Astrocyte of the cerebellum (primary cell): ENCODE measurements at places on chromosomes 5 and 9.

- no peak for DNase-seq
Measured at GRCh38 chr5:113614191-113614590, 100.7 kb downstream of the YTHDC2 start.

GRCh38 chr5:88203981-88204750 is 64.5 kb downstream of the TMEM161B start:
- peak; percentile 64 for DNase-seq

GRCh38 chr9:14926941-14927624 is 16.9 kb upstream of the FREM1 start:
- DNase-seq, result no peak

DNA sequence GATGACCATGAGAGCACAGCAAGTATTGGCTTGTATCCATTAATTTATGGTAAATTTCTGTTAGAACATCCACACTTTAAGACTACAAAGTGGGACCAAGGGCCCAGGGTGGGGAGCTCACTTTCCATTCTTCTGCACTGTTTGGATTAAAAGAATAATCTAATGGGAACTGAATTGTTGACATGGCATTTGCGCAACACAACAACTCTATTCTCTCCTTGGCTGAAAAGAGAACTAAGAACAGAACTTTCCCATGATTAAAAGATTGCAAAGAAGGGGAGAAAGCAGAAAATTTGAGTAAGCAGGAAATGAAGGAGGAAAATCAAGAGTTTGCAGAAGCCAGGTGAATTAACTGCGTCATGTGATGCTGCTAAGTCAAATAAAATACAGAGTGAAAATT is 143.4 kb downstream of the HINT1 start:
- no peak for DNase-seq

DNA sequence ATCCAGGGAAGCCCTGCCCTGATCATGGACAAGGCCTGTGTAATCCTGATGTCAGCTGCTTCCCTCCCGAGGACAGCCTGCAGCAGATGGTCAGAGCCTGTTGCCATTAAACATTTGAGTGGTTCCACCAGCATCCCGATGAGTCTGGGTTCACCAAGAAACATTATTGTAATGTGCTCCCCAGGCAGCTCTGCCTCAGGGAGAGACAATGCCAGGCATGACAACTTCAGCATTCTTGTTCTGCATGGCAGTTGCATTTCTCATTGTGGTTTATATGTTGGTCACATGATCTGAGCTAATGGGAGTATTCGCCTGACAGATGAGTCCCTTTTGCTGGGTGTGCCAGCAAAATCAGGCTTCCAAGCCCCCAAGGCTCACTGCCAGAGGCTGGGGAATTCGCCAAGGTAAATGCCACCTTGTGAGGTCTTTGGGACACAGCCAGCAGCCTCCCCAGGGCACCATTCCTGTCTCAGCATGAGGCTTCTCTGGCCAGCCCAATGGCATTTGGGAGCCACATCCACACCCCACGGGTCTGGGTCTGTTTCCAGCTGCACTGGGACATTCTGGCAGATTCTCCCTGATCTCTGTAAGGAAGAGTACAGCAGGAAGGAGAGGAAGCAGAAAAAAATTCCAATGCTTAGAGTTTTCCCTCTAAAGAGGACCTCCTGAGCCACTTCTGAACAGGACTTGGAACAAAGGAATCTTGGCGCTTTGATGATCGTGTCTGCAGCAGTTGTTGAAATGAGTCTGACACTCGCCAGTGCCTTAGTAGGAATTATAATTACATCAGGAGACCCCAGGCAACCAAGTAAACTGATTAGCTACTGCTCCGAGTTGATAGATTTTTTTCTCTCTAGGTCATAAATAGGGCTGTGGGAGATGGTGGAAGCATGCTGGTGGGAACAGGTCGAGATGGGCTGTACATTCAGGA is 18.7 kb downstream of the KCNIP1 start:
- DNase-seq, result peak; percentile 60

- DNase-seq, result no peak
Measured at GRCh38 chr5:23730023-23730422, 222.6 kb downstream of the PRDM9 start.

DNA sequence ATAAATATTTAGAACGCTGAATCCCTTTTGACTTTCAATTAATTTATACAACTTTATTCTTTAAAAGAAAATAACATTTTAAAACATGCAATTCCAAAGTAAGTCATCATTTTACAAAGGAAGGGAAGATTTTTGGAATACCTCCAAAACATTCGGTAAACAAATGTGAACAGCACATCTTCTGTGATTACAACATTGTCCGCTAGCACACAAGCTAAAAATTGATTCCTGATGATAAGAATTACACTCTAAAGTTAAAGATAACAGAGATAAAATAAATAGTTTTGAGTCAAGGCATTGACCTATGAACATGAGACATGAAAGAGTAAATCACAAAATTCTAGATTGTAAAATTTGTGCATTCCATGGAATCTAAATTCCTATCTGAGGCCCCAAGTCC is 56.2 kb upstream of the TRAF1 start:
- no peak for DNase-seq

DNA sequence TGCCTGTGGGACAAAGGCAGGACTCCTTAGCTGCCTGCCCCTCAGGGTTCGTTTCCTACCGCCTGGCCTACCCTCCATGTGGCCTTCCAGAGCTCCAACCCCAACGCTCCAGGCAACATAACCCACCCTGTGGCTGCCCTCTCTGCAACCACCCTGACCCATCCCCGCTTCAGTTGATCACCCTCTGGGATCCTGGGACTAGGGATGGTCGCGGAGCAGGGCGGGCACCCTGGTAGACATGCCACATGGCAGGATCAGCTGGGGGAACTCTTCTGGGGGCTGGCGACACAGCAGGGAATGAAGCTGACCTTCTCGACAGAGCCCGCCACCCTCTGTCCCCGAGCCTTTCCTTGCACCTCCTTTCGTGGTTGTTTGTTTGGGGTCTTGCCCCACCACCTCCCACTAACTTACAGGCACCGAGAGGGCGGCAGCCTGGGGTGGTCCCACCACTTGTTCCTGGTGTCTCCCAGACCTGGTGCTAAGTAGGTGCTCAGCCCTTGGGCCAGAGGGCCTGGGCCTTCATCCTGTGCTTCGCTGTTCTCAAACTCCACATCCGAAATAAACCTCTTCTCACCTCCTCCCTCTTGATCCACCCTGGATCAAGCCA is 243.1 kb downstream of the PBX3 start:
- no peak for DNase-seq

- DNase-seq, result no peak
Measured at GRCh38 chr9:81634915-81635516, 54.3 kb downstream of the TLE1 start.

GRCh38 chr5:3780907-3781306 is 185.3 kb downstream of the IRX1 start:
- no peak for DNase-seq

DNA sequence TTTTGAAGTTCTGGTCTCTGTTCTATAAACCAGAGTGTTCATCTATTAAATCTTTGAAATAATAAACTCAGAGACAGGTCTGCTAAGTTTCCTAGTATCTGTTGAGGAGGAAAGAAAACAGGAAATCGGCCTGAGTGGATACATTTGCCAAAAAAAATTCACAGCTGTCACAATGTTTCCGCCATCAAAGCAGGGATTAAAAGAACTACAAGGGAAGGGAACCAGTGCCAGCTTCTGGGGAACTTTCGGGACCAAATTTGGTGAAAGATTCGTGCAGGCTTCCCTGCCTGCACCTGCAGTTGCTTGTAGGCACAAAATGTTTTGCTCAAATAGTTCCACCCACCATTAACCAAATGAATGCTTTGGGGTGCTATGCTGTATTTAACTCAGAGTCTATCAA is 267.5 kb downstream of the MSX2 start:
- DNase-seq, result no peak

DNA sequence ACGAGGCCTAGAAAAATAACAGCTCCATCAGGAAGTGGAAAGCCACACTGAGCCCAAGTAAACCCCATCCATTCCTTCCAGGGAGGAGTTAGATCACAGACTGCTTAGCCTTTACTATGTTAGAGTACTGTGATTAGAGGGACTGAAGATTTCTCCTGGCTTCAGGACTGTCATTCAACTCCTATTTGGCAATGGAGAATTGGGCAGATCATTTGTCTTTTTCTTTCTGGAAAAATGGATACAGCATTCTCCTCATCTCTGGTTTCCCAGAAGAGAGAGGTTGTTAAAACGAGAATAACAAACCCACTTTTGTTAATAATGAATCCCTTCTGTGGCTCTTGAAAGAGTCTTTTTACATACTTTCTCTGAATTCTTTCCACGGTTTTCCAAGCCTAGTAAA is 150.4 kb downstream of the GABRB2 start:
- DNase-seq, result no peak

DNA sequence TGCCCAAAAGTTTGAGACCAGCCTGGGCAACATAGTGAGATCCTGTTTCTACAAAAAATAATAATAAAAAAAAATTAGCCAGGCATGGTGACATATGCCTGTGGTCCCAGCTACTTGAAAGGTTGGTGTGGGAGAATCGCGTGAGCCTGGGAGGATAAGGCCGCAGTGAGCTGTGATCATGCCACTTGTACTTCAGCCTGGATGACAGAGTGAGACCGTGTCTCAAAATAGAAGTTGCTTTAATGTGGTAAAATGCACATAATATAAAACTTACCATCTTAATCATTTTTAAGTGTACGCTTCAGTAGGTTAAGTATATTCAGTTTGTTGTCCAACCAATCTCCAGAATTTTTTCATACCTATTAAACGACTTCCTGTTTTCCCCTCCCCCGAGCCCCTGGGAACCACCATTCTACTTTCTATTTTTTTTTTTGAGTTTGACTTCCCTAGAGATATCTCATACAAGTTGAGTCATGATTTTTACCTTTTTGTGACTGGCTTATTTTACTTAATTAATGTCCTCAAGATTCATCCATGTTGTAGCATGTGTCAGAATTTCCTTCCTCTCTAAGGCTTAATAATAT is 120.1 kb upstream of the POC5 start:
- DNase-seq, result no peak

DNA sequence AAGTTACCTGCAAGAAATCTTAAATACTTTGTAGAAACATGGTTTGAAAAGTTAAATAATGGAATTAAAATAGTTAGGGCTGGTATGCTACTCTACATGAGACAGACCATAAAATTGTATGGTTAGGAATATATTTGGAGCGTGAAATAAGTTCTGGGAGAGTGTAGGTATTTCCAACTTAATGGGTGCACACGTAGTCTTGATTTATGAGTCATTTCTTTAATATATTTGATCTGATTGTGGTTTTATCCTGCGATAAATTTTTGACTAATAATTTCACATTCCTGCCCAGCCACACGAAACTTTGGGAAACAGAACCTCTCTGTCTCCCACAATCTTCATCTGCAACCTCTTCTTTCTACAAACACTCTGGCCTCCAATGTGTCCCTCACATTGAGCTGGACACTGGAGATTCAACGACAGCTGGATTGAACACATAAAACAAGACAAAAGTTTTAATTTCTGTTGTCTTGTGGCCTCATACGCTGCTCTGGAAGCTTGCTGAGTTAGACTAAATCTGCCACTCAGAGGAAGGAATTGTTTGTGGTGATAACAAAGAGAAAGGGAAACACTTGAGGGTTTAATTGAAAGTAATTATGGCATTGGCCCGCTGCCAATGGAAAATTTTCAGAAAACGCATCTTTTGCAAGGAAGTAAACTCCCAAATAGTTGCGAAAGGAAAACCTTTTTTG is 201.8 kb upstream of the ZNF608 start:
- DNase-seq, result no peak

- no peak for DNase-seq
Measured at GRCh38 chr9:97892421-97892820, 29.9 kb downstream of the TRMO start.

- DNase-seq, result no peak
Measured at GRCh38 chr9:75979362-75979761, 88.9 kb downstream of the PCSK5 start.

DNA sequence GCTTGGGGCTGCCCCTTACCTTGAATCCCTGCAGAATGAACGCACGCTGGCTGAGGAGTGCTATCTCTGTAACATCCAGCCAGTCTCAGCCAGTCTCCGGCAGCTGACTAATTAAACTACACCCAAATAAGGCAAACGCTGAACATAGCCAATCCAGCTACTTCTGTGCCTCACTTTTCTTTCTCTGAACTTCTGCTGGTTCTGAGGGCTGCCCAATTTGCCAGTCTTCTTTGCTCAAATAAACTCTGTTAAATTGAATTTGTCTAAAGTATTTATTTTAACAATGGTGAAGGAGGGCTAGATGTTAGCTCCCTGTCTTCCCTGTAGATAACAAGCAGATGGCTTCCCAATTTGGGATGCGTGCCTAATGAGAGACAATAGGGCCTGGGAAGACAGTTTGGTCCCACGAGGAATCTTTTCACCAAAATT is 154.0 kb upstream of the NFIL3 start:
- DNase-seq, result no peak

DNA sequence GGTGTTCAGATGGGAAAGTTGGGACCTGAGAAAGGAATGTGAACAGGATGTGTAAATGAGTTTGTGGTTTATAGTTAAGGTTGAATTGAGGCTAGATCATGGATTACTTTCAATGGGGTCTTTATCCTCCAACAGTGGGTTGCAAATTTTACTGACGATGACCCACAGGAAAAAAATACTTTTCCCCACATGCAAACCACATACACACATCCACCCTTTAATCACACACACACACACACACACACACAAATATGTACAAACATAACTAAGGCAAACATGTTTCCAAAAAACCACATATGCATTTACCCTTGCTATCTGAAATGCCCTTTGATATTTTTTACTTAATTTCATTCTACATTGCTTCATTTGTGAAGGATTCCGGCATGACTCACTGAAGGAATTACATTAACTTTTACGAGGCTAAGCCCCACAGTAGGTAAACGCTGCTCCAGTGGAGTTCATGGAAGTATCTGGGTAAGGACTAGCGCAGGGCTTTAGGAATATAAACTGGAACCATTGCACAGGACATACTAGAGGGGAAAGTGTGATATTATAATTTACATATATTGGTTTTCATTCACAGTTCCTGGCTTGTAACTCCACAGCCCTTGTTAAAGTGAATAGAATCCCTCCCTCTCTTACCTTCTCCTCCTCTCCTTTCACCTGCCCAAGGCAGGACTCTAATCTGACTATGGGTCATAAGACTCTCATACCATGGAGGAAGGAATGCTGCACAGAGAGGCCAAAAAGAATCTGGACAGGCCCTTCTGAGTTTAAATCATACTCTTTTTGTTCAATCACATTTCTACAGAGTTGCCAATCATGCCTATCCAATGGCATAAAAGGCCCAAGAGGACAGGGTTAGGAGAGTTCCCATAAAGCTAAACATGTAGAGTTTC is 8.5 kb upstream of the SPEF2 start:
- no peak for DNase-seq

- DNase-seq, result no peak
Measured at GRCh38 chr5:181204826-181205760, at the start of gene TRIM7. TSS of gene TRIM7 (minus strand) at chr5:181205196. CDS start at chr5:181205110, 86 bp downstream.

DNA sequence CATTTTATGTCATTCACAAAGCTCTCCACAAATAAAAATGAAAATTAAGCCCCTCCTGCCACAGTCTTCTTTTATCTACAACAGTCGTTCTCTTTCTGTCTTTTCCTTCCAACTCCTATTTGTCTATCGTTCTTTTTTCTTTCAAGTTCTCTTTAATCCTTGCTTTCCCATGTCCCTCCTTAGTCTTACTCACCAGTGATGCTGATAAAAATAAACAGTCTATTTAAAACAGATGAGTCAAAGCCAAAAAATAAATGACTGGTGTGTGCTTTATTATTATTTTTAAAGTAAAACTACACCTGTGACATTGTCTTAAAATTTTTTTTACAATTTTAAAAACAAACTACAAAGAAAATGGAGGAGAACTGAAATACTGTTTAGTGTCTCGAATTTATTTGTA is 137.1 kb upstream of the TMEM161B start:
- DNase-seq, result no peak
